HuH-7.5 (cell line): ENCODE measurements at places on chromosomes 4 and X.
A peak's percentile ranks its signal among the peaks of the same experiment; 100 is the strongest.

GRCh38 chr4:170374770-170375169 is 285.0 kb upstream of the AADAT start:
- DNase-seq = no peak

DNA sequence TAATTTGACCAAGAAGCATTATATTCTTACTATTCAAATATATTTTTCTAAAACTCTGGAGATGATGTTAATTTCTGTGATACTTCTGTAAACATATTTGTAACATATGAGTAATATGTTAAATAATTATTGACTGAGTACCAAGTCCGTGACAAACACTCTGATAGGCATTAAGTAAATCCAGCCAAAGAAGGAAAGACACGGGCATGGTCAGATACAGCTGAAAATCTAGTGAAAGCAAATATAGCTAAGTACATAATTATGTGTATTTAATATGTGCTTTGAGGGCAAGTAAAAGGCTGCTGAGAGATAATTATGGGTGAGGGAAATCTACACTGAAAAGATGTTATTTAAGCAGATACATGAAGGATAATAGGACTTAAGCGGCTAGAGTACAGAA is 1263.6 kb upstream of the ADGRL3 start:
- no peak for DNase-seq

DNA sequence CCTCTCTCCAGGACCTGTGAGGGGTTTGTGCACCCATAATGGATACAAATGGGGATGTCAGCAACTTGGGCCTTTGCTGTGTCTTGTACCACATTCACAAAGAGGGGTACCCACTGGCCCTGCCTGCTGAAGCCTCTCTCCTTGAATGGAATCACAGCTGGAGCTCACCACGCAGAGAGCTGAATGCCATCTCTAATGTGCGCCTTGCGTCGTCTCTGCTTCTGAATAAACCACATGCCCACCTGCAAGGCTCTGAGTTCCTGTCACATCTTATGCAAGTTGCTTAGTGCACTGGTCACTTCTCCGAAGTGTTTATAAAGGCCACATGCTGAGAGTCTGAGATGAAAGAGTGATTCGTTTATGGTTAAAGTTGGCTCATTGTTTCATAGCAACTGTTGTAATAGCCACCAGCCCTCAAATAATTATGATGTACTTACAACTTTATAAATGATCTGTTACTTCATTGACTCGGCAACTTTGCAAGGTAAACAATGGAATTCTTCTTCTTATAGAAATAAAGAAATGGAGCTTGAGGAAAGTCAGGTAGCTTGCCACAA is 6.2 kb upstream of the PUDP start:
- no peak for DNase-seq

DNA sequence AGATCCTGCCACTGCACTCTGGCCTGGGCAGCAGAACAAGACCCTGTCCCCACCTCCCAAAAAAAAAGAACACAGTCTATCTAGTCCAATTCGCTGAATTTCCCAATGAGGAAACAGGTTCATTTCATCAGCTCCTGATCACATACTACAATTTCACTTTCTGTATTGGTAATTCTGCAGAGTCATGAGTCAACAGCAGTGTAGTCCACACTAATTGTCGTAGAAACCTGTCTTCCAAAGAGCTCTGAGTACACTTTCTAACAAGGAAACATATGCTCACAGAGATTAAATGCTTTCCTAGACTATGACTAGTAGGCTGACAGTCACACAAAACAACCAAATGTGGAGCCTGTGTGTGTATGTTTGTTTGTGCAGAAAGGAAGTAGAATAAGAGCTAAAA is 91.9 kb downstream of the GPC4 start:
- DNase-seq = no peak

GRCh38 chrX:45191383-45191782 is 9.3 kb downstream of the DIPK2B start:
- DNase-seq = no peak

- DNase-seq = no peak
These were observed 69.0 kb downstream of the GLRA2 start for GRCh38 chrX:14598330-14598729.

DNA sequence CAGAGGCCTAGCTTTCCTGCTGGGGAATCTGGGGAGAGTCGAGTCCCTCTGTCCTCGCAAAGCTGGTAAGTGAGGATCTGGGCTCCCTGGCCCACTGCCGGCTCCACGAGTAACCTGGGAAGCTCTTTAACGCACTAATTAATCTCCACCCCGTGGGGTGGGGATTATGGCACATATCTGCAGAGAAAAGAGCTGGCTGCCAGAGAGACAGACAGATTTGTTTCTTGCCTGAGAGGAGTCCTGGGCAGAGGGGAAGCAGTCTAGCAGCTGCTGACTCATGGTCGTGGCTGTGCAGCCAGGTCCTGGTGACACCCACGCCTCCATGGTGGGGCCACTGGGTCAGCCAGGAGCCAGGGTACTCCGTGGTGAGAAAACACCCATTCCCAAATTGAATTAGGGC is 14.0 kb downstream of the SORCS2 start:
- no peak for DNase-seq

DNA sequence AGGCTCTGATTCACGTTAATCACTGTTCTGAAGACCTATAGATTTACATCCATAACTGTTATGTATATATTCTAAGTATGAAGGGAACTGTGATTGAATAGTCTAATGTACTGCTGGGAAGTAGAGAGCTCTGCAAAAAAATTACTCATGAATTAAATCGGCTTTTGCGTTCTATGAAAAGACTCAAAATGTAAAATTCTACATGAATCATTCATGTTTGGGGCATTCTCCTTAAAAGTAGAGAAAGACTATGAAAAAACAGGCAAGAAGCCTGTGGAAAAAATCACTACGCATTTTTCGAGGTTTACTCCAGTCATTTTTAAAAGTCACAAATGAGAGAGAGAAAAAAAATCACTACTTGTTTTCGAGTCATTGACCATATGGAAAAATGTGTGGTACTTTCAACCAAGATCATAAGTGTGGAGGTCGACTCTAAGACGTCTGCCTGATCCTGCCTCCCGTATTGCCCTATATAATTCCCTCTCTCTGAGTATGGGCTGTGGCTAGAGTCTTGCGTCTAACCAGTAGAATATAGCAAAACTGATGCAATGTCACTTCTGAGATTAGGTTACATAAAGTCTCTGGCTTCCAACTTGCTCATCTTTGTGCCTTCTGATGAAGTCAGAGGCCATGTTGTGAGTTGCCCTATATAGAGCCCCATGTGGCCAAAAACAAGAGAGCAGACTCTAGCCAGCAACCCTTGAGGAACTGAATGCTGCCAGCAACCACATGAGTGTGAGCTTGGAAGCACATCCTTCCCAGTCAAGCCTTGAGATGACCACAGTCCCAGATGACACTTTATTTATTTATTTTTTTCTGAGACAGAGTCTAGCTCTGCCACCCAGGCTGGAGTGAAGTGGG is 32.1 kb upstream of the VEGFD start:
- DNase-seq = no peak

GRCh38 chr4:56406151-56406550 is 18.9 kb upstream of the AASDH start:
- no peak for DNase-seq

DNA sequence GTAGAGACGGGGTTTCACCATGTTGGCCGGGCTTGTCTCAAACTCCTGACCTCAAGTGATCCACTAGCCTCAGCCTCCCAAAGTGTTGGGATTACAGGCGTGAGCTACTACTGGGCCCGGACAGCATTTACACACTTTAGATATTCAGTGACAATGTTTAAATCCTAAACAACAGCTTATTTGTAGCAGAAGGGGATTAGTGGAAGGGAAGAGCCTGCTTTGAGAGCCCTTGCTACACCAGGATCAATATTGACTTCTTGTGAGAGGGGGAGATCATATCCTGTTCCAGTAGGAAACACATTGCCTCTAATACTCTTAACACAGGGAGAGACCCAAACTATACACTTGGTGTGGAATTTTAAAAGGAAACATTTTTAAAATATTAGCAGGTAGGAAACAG is 7.1 kb downstream of the MGST2 start:
- no peak for DNase-seq

DNA sequence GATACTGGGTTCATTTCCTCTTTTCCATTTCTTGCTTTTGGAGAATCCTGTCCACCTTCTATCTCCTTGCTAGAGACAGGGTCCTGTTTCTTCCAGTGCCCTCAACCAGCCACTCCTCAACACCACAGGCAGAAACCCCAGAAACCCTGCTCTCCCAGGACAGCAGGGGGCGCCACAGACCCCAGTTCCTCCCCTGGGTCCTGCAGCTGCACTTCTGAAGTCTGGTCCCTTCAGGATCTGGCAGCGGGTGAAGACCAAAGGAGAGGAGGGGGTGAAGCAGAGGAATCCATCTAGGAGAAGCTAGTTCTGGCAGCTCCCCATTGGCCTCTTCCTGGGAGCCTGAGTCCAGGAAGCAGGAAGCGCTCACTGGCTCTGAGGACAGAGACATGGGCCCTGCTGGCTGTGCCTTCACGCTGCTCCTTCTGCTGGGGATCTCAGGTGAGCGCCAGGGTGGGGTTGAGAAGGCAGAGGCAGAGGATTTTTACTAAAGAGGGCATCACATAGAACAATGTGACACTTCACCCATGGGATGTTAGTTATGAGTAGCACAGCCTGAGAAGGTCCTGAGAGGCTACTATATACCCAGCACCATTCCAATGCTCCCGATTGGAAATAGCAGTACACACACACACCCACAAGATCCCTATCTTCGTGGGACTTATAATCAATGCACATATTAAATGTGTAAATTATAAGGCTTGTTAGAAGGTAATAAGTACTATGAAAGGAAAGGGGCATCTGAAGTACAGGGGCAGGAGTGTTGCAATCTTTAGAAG is at the start of gene PRSS48:
PRSS48 (plus strand) TSS at position 375 of the 776 bp plus-strand sequence; CDS start at position 387, 12 bp downstream.
- DNase-seq = peak; percentile 32

DNA sequence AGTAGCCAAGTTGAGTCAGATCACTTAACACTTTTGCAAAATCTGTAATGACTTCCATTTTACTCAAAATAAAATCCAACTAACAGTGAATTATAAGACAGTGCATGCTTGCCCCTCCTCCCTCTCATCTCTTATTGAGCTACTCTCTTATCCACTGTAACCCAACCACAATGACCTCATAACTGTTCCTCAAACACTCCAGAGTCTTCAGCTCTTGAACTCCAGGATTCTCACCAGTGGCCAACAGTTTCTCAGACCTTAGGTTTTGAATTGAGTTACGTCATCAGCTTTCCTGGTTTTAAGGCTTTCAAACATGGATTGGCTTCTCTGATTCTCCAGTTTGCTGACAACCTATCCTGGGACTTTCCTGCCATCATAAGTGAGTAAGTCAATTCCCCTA is 938.3 kb downstream of the RAB28 start:
- DNase-seq = no peak

- no peak for DNase-seq
These were observed 95.0 kb upstream of the TBL1X start for GRCh38 chrX:9369802-9370291.

GRCh38 chrX:154791939-154792338 is 13.3 kb downstream of the MPP1 start:
- no peak for DNase-seq

DNA sequence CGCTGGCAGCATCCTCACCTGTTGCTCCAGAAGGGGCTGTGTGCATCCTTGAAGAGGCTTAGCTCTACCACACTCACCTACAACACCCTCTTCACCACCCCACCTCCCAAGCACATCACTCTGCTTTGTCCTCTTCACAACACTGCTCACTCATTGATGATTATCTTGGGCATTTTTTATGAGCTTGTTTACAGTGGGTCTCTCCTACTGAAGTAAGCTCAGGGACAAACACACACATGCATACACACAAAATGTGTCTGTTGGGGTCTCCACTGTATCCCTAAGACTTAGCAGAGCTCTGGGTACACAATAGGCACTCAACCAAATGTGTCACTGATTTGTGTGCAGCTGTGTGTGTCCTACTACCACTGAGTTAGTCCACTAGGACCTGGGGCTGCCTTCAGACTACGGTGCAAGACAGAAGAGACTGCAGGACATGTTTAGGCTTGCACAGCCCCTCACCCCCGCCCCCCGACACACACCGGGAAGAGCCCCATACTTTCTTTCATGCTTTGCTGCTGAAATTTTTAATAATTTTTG is 1.3 kb upstream of the GABRE start:
- DNase-seq = no peak

DNA sequence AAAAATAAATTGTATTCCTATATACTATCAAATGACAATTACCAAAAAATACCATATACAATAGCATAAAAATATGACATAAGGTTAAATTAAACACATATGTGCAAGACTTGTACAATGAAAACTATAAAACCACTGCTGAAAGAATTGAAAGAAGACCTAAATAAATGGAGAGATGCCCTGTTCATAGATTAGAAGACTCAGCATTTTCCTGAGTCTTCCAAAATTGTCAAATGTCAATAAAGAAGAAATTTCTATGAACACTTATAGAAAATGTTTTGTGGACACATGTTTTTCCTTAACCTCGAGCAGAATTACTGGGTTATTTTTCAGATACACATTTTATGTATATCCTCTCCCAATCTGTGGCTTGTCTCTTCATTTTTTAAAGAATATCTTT is 103.1 kb upstream of the DCLK2 start:
- DNase-seq = no peak

- peak; percentile 42 for DNase-seq
These were observed 68.0 kb downstream of the NOCT start for GRCh38 chr4:139083607-139083955.

DNA sequence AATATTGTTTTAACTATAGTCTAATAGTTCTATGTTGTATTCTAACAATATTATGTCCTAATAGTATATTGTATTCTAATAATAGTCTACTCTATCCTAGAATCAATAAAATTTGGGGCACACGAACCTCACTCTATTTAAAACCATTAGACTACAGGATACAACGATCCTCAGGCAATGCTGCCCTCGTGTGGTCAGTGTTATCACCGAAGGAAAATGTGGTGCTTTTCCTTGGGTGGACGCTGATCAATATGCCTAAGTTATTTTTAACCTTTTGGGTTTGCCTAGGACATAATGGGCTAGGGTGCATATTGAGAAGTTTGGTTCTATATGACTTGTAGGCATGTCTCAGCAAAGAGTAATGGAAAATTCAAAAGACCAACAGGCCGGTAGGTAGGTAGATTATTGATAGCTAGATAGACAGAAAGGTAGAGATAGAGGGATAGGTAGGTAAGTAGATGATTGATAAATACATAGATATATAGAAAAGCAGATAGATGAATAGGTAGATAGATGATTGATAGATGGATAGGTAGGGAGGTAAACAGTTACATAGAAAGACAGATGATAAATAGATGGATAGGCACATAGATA is 75.1 kb downstream of the PRKX start:
- DNase-seq = peak; percentile 25

- DNase-seq = no peak
These were observed 151.9 kb upstream of the RPS6KA3 start for GRCh38 chrX:20418379-20419150.

DNA sequence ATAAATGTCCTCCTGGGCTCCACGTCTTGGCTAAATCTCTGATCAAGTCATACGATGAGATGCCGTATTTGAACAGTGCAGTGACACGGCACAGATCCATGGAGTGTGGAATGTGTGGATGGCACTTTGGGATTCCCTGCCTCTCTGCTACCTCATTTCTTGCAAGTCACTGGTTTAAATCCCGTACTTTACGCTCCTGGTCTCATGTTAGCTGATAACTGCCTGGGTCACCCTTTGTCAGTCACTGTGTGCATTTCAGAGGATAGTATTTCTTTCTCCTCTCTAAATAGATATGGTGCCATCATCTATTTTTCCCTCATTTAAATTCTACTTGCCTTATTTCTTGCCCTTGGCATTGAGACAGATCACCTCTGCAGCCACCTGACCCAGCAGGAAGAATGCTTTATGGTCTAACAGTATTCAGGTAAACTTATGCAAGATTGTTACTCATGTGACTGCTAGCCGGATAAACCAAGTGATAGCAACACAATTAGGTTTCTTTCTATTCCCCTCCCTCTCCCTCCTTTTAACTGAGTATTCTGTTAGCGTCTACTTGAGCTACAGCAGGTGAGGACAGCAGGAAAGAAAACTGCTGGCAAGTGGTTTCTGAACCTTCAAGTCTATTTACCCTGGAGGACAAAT is 2.8 kb downstream of the EGF start:
- no peak for DNase-seq
